ENCODE measurements at places on chromosomes 3 and 15. TPM values are rescaled to one million over a fixed set of nuclear protein-coding genes. Genes with fewer than 3 reads are reported as not detected.
A peak's percentile ranks its signal among the peaks of the same experiment; 100 is the strongest.

Gene RTP3
- 0.06 TPM for polyA plus RNA-seq

GRCh38 chr15:37104424-37104981 lies 4.2 kb upstream of the MEIS2 start:
- peak; percentile 89 for DNase-seq

Gene UACA
- polyA plus RNA-seq: 102 TPM

DNA sequence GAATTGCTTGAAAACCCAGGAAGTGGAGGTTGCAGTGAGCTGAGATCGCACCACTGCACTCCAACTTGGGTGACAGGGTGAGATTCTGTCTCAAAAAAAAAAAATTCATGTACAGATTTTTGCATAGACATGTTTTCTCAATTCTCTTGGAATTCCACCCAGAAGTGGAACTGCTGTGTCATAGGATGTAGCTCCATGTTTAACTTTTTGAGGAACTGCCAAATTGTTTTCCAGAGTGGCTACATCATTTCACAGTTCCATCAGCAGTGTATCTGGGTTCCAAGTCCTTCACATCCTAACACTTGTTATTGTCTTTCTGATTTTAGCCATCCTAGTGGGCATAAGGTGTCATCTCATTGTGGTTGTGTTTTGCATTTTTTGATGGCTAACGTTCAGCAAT lies 9.9 kb downstream of the CAPN7 start:
- DNase-seq: no peak

Gene GRAMD2A
- 21.3 TPM for polyA plus RNA-seq

Gene CD96
- polyA plus RNA-seq: 1.4 TPM

DNA sequence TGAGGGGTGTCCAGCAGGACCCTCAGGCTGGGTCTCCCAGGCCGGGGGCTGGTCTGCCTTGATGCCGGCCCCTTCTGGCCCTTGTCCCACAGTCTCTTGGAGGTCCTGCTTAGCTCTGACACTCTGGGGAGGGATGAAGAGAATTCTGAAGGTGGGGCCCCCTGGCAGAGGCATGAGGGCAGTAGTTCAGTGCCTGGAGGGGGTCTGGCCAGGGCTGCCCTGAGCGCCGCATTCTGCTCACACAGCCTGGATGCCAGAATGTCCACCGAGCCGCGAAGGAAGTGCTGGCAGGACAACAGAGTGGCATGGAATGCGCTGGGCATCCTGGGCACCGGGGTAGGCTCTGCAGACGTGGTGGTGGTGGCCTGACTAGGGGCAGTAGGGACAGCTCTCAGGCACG lies 55.5 kb downstream of the SMAD6 start:
- no peak for DNase-seq

Gene GPR62
- polyA plus RNA-seq: 0.77 TPM

Gene SLC38A3
- 9.4 TPM for polyA plus RNA-seq

Gene TGM5
- not detected for polyA plus RNA-seq

GRCh38 chr3:24850245-24850644 lies 355.6 kb upstream of the THRB start:
- no peak for DNase-seq

Gene CPNE4
- 0.82 TPM for polyA plus RNA-seq

GRCh38 chr3:171328419-171329082 lies 131.7 kb downstream of the TNIK start:
- DNase-seq: no peak

DNA sequence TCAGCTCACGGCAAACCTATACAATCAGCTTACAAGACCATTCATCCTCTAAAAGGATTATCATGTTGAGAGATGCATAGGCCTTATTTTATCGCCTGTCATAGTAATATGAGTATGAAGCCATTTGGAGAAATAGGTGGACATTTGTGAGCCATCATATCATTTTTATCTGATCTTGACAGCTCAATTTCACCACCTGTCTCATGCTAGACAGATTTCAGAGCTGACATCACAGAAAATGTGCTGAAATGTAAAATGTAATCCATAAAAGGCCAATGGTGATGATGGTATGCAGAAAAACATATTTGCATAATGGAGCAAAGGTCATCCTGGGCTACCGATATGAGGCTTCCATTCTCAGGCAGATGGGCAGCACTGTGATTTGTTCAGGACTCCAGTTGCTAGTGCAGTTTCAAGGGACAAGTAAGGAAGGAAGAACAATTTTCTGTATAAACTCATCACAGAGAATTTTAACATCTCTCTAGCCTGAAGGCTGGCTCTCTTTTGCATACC lies 221.5 kb downstream of the ULK4 start:
- no peak for DNase-seq

DNA sequence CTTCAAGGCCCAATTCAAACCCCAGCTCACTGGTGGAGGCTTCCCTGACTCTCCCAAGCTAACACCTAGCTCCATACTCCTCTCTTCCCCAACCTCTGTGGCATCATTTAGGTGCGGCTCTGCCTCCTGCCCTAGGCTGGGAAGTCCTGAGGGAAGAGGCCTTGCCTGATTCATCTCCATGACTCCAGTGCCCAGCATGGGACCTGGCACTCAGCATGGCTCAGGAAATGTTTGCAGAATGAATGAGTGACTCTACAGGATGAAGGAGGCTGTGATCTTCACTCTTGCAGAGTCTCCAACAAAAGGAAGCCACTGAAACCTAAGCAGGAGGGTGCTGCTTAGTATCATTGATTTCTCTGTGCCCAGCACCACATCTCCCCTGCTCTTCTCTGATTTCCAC lies 34.5 kb upstream of the INSYN1 start:
- no peak for DNase-seq

Gene BOC
- polyA plus RNA-seq: 20.7 TPM

GRCh38 chr15:33737687-33738601 lies 230.4 kb upstream of the CHRM5 start:
- peak; percentile 30 for DNase-seq

GRCh38 chr3:116912116-116912515 lies 202.5 kb downstream of the TUSC7 start:
- DNase-seq: no peak

DNA sequence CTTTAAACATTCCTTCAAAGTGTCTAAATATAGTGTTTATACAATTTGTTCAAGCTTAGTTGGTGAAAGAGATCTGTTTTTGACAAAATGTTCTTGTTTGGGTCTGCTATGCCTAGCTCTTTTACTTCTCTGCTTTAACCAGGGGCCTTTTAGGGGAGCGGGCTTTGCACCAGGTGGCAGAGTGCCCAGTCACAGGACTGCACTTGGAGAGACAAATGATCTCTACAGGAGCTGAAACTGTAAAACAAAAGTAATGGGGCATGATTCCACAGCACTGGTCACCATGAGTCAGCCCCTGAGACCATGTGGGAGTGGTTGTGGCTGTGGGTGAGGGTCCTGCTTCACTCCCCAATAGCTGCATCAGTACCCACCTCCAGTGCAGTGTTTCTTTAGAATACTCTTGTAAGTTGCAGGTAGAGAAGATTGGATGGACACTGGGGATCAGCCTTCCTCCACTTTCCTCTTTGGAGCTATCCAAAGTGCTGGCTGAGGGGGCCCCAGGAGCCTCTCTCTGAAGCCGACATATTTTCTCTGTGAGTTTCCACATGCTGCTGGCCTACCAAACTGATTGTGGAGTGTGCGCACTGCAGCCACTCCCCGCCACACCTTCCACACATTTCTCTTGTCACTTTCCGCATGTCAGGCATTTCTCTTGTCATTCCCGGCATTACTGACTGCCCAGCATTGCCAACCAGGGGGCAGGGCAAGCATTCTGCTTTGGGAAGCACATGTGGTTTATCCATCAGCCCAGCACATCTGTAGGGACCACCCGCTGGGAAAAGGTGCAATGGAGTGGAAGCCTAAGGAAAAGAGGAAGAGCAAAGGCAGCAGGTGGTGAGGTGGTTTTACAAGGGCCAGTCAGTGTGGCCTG lies 110.0 kb downstream of the EPHB1 start:
- peak; percentile 9 for DNase-seq

GRCh38 chr3:17936736-17937480 lies 194.5 kb upstream of the TBC1D5 start:
- DNase-seq: no peak
